HCT116 (cell line): ENCODE measurements at places on chromosomes 2 and 18. TPM values are rescaled to one million over a fixed set of nuclear protein-coding genes. Genes with fewer than 3 reads are reported as not detected.

CDK5R2 gene
- total RNA-seq: 0.44 TPM

TSPYL6 gene
- not detected for total RNA-seq

GGCX gene
- total RNA-seq: 43.5 TPM

ABCG5 gene
- total RNA-seq: not detected

FLACC1 gene
- 0.74 TPM for total RNA-seq

ABCB11 gene
- 0.12 TPM for total RNA-seq

AOX1 gene
- 0.71 TPM for total RNA-seq

ATP8B1 gene
- total RNA-seq: 15.9 TPM

SAG gene
- total RNA-seq: not detected

MAL gene
- total RNA-seq: not detected

GRCh38 chr2:209690029-209690754, 81.4 kb upstream of the UNC80 start:
- no peak for DNase-seq

DNA sequence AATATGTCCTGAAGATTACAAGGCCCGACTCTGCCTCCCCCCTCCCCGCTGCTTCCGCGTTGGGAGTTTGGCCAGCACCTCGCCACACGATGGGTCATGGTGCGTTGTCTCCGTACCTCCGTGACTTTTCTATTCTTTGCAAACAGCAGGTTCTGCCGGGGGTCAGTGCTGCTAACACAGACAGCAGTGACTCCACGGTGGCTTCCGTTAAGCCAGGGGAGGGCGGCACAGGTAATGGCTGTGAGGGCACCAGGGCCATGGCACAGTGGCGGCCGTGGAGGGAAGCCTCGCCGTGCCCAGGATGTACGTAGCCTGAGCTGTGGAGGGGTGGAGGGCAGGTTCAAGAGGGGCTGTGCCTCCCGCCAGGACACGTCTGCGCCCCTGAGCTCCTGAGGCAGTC, 115.5 kb downstream of the NFATC1 start:
- no peak for DNase-seq

- DNase-seq: no peak
These were observed 502.9 kb upstream of the ZEB2 start for GRCh38 chr2:145022666-145023333.

- DNase-seq: no peak
These were observed 649.4 kb downstream of the BCL11A start for GRCh38 chr2:59903994-59904544.

DNA sequence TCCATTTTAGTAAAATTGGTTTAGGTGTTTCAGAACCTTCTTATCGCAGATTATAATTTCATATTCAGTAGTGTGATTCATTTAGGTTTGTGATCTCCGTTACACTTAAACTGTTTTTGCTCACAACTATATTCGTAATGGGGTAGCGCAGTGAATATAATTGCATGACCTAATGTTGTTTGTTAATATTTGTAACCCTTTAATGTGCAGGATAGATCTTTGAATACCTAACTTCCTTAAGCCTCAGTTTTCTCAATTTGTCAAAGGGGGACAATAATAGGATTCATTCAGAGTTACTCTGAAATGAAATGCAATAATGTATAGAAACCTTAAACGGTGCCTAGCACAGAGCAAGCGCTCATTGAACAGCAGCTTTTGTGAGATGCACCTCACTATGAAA, 558 bp upstream of the ZDBF2 start:
- no peak for DNase-seq

DNA sequence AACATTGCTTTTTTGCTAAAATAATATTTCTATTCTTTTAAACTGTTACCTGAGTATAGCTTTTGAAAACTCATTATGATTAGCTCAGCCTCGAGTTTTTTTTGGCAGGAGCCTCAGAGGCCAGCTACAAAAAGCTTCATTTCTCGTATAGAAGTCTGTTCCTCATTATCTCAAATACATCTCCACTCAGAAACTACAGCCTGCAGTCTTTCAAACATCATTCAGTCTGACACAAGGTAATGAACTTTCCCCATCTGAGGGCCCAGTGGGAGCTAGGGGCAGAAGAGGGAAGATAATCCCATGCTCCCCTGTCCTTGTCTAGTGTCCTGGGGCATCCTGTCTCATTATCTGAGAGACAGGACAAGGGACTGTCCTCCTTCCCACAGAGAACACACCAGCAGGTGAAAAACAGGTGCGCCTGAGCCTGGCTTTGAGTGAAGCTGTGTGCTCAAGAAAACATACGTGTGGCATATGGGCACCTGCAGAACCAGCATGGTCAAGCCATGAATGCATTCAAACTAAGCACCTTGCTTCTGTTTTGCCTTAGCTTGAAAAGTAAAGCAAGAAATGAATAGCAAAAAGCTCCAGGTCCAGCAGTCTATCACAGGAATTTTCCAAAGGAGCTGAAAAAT, 247.5 kb downstream of the MREG start:
- no peak for DNase-seq

- no peak for DNase-seq
These were observed 46.1 kb downstream of the SIGLEC15 start for GRCh38 chr18:45871431-45872084.

DNA sequence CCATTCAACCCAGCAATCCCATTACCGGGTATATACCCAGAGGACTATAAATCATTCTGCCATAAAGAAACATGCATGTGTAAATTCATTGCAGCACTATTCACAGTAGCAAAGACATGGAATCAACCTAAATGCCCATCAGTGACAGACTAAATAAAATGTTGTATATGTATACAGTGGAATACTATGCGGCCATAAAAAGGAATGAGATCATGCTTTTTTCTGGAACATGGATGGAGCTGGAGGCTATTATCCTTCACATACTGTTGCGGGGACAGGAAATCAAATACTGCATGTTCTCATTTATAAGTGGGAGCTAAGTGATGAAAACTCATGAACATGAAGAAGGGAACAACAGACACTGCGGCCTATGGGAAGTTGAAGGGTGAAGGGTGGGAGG, 65.1 kb downstream of the EHBP1 start:
- DNase-seq: no peak

DNA sequence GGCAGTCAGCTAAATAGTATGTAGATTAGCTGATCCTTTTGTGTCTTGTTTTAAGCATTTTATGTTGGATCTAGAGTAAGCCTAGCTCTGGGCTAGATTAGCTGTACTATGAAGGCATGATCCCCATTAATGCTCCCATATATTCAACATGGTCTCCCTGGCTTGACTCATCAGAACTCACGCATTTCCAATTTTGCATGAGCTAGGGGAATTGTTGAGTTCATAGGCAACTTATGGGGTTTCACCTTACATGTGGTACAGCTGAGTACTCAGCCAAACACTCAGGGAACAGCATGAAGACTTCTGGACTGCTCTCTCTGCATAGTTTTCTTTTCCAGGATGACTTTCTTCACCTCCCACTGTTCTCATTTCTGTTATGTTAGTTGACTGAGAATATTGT, 248.2 kb downstream of the TMX3 start:
- DNase-seq: no peak

GRCh38 chr18:9570255-9570654, 44.1 kb downstream of the PPP4R1 start:
- DNase-seq: no peak

- DNase-seq: no peak
These were observed 101.8 kb downstream of the SOX11 start for GRCh38 chr2:5794012-5794411.

- no peak for DNase-seq
These were observed 320.1 kb upstream of the CWC22 start for GRCh38 chr2:180327185-180327584.

DNA sequence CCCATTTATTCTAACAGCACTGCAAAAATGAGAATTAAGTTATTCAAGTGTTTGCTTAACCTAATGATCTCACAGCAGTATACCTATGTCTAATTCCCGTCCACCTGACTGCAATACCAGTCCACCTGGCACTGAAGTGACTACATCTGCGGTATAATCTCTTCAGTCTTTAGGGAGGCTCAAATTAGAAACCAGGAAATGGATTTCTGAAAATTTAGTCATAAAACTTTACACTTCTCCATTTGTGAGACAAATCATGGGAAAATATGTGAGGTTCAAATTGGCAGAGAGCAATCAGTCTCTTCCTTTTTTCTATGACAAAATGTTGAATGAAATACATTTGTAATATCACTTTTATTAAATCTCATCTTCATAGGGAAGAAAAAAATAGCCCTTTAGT, 33.0 kb downstream of the FTCDNL1 start:
- DNase-seq: no peak

GRCh38 chr2:31286961-31287550, 53.1 kb downstream of the EHD3 start:
- no peak for DNase-seq

DNA sequence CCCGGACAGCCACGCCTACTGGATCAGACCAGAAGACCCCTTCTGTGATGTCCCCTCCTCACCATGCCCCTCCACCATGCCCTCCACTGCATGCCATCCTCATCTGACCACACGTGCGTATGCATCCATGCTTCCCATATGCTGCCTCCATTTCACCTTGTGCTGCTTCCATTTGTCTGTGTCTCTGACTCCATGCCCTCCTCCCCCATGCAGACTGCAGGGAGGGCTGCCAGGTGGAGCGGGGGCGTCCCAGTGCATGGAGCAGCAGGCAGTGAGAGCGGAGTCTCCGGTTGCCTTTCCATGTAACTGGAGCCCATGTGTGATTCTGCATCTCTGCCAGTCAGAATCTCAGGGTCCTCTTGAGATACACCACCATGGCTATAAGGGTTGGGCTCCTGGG, 52.6 kb downstream of the COA5 start:
- DNase-seq: no peak

DNA sequence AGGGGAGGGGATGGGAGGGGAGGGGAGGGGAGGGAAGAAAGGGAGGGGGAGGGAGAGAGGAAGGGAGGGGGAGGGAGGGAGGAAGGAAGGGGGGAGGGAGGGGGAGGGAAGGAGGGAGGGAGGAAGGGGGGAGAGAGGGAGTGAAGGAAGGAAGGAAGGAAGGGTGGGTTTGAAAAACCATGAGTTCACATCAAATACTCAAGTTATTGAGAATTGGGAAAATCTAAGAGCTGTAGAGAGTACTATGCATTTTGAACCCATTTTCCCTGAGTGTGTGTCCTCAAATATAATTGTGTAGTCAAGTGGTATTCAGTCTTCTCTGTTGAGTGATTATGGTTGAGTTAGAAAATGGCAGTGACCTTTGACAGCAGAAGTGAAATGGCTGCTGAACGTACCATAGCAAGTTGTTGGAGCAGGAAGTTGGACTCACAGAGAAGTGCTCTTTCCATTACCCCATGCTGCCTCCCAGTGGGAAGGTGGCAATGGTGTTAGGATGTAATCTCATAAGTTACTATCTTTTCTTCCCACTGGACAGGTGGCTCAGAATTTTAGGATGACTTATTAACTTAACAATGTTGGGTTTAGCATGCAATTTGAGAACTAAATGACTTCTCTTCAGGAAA, 214.6 kb downstream of the SETBP1 start:
- DNase-seq: no peak

GRCh38 chr2:222087998-222088397, 210.8 kb downstream of the PAX3 start:
- no peak for DNase-seq

DNA sequence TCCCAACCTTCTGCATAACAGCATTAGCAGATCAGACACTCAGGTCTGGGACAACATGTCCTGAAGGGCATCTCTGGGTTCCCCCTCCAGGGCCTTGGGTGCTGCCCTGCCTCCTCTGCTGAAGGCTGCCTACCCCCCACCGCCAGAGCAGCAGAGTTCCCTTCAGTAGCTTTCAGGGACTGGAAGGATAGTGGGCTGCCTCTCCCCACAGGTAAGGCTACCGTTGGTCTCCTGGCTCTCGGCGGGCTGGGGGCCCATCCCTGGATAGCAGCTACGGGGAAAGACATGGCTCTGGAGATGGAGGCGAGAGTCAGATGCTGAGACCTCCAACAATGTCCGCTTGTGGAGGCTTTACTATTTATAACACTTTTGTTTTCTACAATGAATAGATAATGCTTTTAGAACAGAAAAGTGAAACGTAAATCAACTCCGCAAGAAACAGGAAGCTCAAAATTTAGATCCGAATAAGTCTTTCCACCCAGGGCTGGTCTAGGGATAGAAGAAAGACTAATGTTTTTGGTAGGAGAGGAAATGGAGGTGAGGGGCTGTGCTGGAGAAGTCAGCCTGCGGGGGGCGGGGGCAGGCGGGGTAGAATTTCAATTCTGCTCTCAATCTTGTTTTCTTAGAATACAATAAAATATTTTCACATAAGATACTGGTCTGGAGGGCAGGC, 58.4 kb downstream of the ARL4C start:
- no peak for DNase-seq

GRCh38 chr18:44681076-44681970, 635 bp downstream of the SETBP1 start:
- DNase-seq: no peak

DNA sequence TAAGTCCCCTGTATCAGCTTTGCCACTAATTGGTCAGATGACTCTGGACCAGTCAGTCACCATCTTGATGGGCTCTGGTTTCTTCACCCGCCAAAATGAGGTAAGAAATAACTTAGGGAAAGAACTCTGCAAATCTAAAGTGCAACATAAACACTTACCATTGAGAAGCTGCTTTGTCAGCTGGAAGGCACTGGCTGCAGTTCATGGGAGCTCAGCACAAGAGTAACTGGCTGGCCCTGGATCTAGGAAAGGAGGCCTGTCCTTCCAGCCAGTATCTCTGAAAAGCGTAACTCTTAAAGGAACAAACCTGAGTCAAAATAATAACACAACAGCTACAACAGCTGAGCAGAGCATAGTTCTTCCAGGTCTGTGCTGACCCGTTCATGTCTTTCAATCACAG, 123.9 kb downstream of the CACNB4 start:
- DNase-seq: no peak

- no peak for DNase-seq
These were observed 18.5 kb upstream of the EFR3B start for GRCh38 chr2:25023333-25023732.

- DNase-seq: no peak
These were observed 91.2 kb downstream of the ZNF236 start for GRCh38 chr18:76913583-76913982.

DNA sequence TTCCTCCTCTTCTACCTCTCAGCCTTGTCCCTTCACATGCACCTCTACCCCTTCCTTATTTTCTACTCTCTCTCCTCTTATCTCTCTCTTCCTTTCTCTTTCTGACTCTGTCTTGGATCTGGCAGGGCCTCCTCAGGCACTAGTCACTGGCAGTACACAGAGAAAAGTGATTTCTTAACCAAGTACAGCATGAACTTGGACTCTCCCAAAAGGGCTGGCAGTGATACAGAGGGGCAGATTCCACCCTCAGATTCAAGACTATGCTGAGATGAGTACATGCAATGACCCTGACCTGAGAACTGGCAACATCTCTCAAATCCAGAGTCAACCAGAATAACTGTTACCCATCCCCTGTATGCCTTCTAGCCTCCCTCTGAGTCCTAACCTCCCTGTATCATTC, 4.3 kb downstream of the AOX1 start:
- DNase-seq: no peak

DNA sequence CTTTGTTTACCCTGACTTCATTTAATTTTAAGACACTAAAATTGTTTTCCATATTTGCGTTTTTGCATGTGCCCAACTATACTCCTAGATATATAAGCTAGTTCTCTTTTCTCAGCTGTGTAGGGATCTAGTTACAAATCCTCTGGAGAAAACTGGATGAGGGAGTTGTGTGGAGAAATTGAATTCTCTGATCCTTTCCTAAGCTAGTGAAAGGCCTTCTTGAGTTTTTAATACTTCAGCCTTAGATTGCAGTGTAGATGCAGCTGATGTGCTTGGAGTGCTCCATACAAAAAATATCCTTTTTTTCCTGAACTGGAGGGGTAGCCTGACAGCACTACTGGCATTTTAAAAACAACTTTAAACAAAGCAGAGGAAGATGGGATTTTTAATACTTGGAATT, 8.6 kb upstream of the MTX2 start:
- DNase-seq: no peak
